ENCODE measurements at places on chromosomes 12 and 14.

DNA sequence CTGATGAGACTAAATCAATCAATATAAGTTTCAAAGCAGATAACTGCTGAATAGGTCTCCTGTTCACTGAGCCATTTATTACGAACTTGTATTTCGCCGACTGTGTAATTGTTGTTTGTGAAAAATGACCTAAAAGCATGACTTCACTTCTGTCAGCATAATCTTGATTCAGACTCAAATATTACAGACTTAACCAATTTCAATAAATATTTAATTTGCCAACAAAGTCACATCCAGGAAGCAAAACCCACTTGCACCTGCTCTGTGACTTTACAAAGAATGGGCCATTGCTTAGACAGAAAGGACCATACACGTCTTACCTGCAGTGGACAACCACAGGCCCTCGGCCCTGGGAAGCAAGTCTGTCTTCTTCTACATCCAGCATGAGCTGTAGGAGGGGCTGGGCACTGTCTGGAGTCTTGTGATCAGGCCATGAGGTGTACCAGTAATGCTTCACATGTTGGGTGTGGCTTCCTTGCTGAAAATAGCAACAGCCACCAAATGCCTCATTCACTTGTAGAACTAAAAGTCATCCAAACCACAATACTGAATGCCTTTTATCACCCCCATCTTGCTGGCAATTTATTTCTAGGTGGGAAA lies 23.5 kb upstream of the PTPRB start:
- DNase-seq, result no peak

DNA sequence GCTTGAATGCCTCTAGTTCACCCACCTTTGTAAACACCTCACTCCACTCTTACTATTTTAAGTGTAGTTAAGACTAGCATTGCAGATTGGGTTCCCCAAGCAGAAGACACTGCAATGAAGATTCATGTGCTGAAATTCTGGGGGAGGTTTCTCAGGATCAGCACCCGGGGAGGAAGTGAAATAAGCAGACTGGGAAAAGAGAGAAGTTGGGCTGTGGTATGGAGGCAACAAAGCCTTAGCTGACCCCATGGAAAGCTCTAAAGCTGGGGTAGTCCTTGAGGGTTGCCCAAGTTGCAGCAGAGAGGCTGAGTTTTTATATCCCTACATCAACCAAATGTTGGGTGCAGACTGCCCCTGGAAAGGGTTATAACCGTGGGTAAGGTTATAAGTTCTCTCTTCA lies 23.9 kb upstream of the IGF1 start:
- no peak for DNase-seq

GRCh38 chr14:46384611-46385010 lies 267.0 kb downstream of the RPL10L start:
- DNase-seq, result no peak

DNA sequence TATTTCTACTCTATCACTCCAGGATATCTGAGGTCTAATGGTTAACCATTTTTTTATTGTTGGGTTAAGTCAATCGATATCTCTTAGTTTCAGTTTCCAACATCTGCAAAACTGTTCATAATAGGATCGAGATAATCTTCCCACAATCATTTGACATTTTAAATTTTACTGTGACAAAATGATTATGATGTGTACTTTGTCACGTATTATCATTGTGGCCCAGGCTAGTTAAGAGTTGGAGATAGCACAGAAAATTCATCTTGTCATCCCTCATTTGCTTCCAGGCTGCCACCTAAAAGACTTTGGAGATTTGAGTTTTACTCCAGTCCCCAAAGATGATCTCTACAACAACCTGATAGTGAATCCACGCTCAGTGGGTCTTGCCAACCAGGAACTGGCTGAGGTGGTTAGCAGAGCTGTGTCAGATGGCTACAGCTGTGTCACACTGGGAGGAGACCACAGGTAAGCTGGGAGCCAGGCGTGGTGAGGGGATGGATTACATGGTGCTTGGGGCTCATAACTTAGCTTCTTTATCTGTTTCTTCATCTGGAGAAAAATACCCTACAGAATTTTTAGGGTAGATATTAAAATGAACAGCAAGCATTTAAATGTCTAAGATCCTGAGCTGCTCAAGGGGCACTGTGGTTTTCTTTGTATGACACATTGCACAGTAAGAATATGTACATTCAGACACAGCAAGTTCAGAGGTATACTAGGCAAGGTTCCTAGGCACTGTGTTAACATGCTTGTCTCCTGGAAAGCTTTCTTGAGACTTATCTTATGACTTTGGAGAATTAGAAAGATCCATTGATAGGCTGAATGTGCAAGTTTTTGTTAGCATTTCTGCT lies 22.4 kb downstream of the ARG2 start:
- no peak for DNase-seq

DNA sequence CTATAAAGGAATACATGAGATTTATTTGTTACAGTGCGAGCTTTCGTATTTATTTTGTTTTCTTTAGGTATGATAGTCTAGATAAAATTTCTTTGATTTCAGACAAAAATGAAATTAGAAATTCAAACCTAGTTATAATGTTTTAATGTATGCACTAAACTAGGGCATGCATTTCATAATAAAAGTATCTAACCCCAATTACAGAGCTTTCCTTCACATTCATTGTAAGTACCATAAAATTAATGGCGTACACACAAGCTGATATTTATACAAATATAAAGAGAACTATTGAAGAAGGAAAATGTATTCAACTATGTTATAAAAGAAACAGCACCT lies 120.2 kb downstream of the GXYLT1 start:
- DNase-seq, result no peak

DNA sequence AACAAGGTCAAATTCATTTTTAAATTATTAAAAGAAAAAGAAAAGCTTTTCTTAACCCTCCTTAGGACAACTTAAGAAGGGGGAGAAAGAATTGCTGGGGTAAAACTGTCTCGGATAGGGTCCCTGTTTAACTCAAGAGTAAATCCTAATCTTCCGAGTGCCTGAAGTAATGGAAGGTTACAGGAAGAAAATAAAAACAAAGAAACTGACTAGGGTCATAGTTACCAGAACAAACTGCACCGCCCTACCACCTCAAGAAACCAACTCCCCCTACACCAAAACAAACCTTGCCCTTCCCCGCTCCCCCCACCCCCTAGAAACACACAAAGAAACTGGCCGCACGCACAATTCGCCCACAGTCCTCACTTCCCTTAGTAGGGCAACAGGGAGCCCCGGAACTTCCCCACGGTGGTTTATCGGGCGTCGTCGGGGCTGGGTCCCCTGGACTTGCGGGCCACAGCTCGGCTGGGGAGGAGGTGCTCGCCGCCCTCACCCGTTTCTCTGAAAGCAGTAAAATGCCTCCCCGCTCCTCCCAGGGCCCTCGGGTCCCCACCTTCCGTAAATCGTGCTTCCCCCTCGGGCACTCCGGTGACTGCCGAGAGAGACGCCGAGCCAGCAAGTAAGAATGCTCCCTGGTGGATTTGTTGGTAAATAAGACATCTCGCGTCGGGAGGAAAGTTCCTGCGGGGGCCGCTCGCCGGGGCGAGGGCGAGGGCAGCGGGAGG lies 2.4 kb downstream of the SINHCAF start:
- DNase-seq, result no peak

Measured in naive thymus-derived CD8-positive, alpha-beta T cell (primary cell).